Bone marrow (tissue), 2 donors: ENCODE measurements at places on chromosomes 2 and 18.

DNA sequence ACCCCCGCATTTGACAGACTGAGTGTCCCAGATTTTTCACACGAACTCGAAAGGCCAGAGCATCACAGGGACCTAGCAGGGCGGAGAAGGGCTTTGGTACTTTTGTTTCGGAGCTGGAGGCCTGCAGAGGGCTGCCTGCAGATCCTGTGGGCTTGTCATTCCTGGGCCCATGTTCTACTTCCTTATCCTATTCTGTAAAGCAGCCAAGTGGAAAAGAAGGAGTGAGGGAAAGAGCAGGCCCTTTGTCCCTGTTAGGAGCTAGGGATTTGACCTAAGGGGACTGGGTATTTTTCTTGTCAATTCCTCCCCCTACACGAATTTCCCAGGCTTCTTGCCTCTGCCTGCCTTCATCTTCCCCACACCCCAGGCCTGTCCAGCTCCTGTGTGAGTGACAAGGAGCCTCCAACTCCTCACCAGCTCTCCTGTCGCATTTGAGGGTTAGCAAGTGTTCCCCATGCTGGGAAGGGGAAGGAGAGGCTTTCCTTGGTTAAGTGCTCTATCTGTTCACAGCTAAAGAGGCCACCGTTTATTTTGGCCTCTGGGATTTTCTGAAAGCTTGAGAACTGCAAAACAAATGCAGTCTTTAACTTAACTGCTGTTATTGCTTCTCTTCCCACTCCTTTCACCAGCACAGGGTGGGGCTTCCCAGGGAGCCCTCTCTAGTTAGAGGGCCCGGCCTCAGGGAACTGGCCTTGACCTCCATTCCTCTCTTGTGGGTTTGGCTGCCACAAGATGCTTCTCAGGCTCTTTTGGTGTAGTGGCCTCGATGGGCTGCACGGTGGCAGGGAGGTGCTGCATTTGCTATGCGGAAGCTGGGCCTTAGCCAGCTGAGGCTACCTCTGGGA, 61.2 kb downstream of the SGPP2 start:
- no peak for DNase-seq

- DNase-seq, result no peak
Observed at GRCh38 chr2:203916756-203917155, 19.8 kb upstream of the ICOS start.

DNA sequence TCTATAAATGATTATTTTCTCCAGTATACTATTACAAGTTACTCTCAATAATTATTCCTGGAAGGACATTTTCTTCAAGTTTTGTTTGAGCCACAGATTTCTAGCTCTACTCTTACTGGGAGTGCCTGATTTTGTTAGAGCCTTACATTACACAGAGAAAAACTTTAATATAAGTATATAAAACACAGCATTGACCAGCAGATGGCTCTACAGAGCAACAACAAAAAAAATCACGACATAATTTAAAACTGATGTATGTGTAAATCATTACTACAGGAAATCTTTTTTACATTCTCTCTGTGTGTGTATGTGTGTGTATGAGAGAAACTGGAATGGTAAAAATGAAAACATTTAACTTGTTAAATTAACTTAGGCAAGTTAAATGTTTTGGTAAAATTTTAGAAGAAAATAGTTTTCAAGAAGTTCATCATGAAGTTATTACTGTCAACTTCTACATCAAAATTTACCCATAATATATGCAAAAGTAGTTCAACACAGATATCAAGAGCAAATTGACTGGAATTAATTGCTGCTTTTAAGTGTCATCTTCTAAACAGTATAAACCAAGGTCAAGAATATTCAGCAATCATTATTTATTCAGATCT, 103.3 kb downstream of the MDH1 start:
- DNase-seq, result no peak

DNA sequence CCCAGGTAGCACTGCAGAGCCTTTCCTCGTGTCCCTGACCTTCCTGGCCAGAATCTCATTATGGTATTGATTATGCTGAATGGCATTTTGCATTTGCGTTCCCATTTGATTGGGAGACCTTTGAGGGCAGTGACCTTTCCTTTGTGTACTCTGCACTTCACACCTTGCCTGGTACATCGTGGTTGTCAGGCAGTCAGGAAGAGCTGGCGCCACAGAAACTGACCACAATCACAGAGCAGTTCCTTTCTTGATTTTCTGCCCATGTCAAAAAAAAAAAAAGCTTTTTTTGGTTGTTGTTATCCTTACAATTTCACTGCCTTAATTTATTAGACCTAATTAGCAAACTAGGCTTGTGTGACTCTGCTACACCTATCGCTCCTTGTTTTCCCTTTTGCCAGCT, 8.9 kb upstream of the KLHL29 start:
- no peak for DNase-seq

DNA sequence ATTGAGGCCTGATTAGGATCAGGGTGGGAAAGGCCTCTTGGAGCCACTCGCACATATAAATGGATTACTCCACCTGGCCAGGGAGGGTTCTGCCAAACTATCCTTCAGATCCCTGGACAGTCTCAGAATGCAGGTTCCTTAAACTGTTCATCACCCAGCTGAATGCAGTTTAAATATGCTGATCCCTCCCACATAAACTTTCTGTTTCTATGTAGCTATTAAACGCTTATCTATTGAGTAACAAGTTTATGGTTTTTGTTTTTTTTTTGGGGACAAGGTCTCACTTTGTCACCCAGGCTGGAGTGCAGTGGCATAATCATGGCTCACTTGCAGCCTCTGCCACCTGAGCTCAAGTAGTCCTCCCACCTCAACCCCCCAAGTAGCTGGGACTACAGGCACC, 1.9 kb downstream of the CAD start:
- DNase-seq, result no peak

GRCh38 chr2:160242893-160243564, 43.0 kb upstream of the ITGB6 start:
- DNase-seq, result no peak

DNA sequence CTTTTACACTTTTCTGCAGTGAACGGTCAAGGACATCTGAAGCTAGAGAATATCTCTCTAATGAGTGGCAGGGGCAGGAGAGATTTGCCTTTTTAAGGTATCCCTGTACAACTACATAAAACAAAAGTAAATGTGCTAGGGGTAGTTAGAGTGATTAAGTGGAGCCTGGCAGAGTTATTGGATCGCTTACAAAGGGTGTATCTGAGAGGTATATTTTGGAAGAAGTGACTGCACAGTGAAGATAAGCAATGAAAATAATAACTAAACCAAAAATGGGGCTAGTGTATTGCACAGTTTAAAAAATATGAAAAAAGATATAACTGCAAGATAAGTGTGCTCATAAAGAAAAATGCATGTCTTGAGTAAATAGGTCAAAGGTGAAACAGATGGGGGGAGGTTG, 193.5 kb upstream of the EPC2 start:
- no peak for DNase-seq

GRCh38 chr2:208643145-208643544, 236.6 kb downstream of the PTH2R start:
- DNase-seq, result no peak

DNA sequence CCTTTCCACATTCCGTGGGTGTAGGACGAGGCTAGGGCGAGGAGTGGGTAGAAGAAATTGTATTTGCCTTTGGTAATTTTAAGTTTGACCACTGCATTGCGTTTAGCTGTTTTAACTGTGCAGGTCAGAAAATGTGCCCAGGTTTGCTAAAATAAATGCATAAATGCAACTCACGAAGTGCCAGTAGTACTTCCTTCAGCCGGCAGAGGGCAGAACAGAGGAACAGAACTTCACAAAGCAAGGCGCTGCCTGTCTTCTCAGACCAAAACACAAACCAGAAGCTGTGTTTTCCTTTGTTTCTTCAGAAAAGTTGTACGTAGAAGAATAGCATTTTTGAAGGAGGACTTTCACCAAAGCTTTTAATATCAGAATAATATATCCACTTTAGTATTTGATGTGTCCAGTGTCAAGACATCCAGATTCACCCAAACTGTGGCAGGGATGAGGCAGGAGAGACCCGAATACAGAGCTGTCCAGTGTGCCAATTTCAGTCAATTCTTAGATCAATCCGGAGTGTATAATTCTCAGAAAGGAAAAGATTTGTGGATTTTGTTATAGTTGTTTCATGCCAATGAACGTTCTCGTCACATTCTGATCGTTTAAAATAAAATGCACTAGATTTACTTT, 348.6 kb downstream of the DLGAP1 start:
- no peak for DNase-seq

DNA sequence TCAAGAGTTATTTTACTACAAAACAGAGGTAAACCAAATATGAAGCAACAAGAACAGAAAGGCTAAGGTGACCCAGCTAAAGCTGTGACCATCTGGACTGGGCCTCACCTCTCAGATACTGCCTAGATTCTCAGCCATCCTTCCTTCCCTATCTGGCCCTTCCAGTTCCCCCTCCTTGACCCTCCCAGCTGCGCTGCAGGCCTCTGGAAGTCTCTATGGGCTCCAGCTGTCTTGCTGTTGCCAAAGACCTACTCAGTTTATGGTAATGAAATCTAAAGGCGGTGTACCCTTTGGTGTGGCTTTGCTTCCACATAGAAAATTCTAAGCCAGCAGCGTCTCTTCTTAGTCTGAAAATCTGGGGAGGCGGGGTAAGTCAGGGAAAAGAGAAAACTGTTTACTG, 55.7 kb downstream of the ARHGEF33 start:
- no peak for DNase-seq

DNA sequence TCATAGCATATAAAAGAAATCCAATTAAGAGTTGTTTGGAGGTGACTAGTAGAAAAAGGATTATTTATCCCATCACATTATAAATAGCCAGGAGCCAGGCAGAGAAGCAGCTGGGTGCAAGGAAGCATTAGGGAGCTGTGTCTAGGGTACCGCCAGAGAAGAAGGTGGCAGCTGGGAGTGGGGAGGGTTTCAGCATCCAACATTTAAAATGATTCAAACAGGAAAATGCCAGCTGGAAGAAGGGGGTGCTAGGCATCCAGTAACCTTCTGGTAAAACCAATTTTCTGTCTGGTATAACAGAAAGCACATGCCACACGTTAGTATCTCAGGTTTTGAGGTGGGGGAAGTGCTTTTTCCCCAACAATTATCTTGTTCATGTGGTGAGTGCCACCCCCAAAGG, 452.4 kb downstream of the ZEB2 start:
- no peak for DNase-seq

DNA sequence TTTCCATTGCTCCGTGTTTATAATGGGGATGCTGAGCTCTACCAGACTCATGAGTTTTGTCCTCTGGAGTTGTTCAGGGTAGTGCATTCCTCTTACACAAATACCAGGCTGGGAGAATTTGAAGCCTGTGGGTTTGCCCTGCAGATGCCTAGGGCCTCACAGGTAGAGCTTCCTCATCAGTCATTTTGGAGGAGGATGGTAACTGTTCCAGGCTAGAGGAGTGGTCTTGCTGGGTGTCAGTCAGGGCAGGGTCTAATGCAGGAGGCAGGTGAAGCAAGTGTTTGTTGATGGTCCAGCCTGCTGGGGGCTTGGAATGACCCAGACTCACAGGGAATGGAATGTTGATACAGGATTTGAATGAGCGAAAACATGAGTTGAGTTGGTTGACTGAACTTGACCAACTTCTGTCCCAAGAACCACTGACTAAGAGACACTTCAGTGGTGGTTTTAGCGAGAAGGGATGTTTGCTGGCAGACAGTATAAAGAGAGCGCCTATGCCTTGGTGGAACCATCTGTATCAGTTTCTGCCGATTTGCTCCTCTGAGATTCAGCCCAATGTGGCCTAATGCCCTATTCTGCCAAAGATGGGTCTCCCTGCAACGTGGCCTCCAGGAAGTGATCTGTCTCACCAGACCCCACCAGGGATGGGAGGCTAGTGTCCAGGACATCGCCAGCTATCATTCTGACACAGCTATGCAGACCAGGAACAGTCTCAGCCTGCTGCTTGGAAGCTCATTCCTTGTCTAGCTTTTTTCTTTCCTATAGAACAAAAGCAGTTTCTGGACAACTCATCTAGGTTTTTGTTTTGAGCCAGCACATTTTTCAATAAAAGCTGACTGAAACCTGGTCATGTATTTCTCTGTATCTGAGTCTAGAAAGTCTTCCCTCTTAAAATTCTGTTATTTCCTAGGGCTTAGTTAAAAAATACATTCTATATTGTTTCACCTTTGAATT, 9.3 kb downstream of the IL1R2 start:
- DNase-seq, result no peak

DNA sequence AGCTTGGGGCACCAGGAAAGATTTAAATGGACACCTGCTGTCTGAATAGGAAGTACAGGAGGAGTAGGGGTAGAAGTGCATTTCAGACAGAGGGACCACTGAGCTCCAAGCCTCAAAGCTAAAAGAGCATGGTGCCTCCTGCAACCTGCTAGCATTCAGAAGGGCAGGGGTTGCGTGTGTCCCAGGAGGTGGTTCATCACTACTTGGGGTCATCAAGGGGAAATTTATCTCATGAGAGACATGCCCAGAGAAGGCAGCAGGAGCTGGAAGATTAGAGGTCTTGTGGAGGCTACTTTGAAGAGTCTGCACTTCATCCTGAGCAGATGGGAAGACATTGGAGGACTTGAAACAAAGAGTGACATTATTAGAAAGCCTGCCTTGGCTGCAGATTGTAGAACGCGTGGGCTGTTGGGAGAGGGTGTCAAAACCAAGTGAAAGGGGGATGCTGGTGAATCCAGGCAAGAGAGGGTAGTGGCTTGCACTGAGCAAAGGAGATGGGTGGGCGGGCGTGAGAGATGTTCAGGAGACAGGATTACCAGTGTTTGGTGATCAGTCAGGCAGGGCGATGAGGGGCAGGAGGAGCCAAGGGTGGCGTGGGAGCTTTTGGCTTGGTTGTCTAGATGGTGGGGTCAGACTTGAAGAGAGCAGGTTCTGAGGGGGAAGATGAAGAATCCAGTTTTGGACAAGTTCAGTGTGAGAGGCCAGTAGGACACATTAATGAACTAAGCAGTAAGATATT, 154.0 kb downstream of the DYSF start:
- DNase-seq, result no peak

DNA sequence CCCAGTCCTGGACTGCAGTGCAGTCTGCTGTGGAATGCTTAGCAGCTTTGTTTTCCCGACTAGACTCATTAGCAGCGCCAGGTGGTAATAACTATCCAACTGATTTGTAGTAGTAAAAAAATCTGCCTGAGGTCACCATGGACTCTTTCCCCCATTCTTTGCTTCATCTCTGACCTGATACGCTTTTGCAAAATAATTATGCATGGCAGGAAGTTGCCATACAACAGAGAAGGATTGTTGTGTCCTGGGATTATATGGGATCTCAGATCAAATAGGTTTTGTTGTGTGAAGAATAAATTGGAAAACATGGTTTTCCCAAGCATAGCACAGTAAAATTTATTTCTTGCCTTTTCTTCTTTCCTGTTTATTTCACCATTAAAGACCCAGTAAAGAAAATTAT, 72.4 kb upstream of the ATP5MC3 start:
- DNase-seq, result no peak

DNA sequence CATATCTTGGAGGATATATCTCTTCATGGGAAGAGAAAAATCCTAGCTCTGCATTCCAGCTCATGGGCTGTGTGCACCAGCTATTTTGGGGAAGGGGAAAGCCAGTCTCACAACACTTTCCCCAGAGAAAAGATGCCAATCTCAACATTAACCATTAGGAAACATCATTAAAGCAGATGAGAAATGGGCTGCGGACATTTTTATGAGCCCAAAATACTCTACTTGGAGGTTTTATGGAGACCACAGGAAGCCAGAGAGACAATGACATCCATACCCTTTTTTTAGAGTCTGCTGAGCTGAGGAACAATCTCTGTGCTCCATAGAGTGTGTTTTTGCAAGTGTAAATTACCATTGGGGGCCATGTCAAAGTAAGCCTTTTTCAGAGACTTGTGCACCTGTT, 213.7 kb downstream of the TRIB2 start:
- no peak for DNase-seq
